ENCODE measurements at places on chromosomes 13 and 19.

- no peak for DNase-seq
Observed at GRCh38 chr19:2154587-2155075, 3.3 kb upstream of the AP3D1 start.

- no peak for DNase-seq
Observed at GRCh38 chr19:633786-634639, 676 bp upstream of the POLRMT start.

GRCh38 chr19:11570039-11570462, 7.4 kb downstream of the ACP5 start:
- no peak for DNase-seq

GRCh38 chr19:55238030-55238429, 9.5 kb upstream of the TMEM86B start:
- no peak for DNase-seq

GRCh38 chr13:26222520-26223046, 469 bp upstream of the RNF6 start:
- no peak for DNase-seq

DNA sequence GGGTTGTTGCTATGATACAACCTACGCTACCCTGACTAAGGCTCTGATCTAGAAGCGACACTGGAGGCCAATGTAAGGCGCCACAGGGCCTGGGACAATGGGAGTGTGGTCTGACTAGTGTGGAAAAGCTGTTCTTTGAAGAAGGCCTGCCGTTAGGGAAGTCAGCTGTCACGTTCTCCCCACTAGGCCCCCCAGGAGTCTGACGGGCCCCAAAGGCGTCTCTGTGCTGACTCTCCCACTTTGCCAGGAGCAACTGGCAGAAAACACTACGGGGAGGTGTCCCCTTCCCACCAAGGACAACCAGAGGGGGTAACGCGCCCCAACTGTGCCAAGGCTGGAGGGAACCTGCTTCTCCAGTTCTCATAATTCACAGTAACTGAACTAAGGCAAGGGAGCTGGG, 25.3 kb upstream of the EIF3G start:
- no peak for DNase-seq

DNA sequence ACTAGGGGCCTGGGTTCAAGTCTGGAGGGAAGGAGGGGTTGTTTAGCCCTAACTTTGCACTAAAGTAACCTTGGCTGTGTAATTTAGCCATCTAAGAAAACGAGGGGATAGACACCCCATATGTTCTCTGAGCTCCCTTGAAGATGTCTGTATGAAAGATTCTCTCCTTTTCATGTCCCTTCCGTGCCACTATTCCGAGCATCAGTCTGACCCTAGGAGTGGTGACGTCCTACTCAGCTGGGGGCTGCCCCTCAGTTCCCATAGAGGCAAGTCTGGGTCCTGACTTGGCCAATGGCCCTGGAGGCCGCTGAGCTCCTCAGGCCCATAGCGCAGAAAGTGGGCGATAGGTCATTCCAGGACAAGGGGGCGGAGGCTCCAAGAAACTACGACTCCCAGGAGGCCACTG, 790 bp upstream of the WDFY2 start:
- DNase-seq, result no peak

- DNase-seq, result no peak
Observed at GRCh38 chr19:29084266-29084665, 128.7 kb downstream of the UQCRFS1 start.

DNA sequence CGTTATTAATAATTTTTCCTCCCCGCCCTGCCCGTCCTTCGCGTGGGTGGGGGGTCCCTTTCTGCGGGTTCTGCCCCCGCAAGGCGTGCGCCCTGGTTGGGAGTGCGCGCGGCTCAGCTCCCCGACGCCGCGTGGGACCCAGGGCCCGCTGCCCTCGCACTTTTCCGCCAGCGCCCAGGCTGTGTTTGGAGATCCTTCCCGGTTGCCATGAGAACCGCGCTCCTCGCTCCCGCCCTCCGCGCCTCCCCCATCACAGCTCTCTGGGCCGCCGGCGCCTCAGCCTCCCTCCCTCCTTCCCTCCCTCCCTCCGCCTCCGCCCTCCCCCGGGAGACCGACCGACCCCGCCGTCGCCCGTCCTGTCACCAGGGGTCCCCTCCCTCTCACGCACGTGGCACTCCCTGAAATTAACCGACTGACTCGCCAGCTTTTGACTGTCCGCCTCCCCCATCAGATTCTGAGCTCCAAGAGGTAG, 2.4 kb upstream of the SSBP4 start:
- DNase-seq, result peak; percentile 44

DNA sequence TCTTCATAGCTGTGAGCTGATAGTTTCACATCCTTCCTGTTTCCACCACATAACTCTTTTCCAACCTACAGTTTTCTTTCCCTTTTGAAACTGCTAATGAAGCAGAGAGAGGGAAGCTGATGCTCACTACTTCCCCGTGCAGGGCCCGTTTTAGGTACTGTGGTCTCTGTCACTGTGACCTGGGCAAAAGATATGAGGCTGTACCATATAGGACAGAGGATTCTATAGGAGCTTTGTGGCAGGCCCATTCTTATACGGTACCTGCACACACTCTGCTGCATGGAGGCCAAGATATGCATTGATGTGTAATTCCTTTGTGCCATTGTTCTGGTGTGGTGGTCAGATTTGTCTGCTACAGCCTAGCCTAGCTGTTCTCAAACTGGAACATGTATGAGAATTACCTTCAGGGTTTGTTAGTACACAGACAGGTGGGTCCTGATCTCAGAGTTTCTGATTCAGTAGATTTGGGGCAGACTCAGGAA, 577.3 kb downstream of the LMO7 start:
- no peak for DNase-seq

GRCh38 chr13:72168126-72168855, 301.3 kb upstream of the DACH1 start:
- DNase-seq, result no peak

- DNase-seq, result no peak
Observed at GRCh38 chr13:49512578-49512977, 16.8 kb downstream of the PHF11 start.

- no peak for DNase-seq
Observed at GRCh38 chr19:32863841-32864240, 5.7 kb downstream of the SLC7A9 start.

DNA sequence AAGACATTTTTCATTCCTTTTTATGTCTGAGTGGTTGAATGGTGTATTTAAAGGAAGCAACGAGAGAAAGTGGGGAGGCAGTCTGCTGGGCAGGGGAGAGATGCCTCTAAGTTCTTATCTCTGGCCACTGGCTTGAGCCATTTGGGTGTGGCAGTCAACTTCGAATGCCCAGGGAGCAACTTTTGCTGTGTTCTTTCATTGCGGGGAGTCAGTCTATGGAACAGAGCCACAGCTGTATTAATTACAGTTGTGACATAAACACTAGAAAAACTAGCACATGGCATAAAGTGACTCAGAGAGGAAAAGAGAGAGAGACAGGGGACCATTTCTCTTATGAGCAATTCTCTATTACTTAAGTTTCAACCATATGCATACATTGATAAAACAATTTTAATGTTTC, 40.4 kb upstream of the PDCD5 start:
- DNase-seq, result no peak

DNA sequence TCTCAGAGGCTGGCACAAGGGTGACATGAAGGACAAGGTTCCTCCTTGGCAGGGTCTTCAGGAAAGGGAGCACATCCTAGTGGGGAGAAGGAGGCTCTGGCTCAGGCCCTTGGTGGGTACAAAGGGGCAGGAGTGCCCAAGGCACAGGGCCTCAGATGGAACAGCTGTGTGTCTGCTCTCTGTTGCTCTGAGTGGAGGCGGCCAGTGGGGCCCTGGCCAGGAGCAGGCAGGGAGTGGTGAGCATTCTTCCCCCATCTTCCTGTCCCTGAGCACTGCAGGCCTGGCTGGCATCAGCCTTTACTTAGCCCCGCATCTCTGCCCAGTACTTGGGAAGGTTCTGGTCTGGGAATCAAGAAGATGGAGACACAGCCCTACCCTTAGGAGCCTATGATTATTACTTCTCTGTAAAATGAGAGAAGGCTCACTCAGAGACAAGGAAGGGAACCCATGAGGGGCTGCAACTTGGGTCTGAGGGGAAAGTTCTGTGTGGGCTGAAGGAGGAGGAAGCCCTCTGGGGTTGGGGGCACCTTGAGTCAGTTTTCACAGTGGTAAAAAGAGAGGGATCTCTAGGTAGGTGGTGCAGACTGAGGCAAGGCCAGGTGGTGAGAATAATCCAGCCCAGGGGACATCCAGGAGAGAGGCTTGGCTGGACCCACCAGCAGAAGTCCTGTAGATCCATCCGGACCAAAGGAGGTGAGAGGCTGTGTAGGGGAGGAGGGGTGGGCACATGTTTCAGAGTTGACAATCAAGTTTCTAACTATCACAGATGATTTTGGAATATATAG, 173.5 kb downstream of the TSHZ3 start:
- DNase-seq, result no peak
